ENCODE measurements at places on chromosomes 12 and 14.

GRCh38 chr14:26204366-26204727, 393.5 kb downstream of the NOVA1 start:
- no peak for DNase-seq

DNA sequence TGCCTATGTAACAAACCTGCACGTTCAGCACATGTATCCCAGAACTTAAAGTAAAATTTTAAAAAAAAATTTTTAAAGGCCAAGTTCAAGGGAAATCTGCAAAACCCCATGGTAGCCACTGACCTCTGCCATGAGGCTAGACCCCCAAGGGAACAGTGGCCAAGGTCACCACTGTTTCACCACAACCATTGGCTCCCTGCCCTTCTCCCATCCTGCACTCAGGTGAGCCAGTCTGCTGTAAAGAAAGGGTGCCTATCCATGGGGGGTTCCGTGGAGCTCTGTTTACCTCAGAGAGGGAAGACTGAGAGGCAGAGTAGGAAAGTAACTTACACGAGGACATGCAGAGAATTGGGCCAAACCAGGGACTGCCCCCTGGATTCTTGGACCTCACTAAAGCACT, 38.6 kb downstream of the VWF start:
- no peak for DNase-seq

DNA sequence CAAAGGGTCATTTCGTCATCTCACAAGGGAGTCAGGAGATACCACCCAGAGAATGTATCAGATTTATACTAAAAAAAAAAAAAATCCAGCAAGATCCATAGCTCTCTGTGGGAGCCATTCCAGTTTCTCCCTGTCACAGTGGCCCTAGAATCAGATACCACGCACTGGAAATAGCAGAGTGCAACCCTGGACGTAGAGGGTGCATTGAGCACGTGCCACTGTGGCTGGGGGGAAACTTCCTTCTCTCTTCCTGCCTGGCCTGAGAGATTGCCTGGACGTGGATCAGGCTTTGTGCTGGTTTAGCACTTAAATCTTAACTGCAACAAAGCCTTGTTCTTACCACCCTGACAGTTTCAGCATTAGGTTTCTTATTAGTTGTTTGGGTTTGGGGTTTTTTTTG, 124.3 kb downstream of the FBXL14 start:
- no peak for DNase-seq

DNA sequence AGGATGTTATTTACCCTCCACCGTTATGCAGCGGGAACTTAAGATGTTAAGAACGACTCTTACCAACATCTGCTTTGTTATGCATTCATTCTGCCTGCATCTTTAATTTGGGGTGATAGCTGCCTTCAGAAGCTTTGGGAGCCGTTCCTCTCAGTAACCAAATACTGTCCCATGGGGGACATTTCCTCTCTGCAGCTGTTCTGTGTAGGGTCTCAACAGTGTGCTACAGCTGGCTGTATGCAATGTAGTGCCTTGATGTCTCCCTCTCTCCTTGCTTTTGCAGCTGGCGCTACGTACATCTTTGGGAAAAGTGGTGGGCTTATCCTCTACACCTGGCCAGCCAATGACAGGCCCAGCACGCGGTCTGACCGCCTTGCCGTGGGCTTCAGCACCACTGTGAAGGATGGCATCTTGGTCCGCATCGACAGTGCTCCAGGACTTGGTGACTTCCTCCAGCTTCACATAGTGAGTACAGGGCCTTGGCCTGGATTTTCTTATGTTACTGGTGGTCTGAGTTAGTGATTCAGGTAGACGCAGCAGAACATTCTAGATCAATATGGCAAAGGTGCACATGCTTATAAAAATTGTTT, 744.3 kb downstream of the DIO2 start:
- DNase-seq = no peak

DNA sequence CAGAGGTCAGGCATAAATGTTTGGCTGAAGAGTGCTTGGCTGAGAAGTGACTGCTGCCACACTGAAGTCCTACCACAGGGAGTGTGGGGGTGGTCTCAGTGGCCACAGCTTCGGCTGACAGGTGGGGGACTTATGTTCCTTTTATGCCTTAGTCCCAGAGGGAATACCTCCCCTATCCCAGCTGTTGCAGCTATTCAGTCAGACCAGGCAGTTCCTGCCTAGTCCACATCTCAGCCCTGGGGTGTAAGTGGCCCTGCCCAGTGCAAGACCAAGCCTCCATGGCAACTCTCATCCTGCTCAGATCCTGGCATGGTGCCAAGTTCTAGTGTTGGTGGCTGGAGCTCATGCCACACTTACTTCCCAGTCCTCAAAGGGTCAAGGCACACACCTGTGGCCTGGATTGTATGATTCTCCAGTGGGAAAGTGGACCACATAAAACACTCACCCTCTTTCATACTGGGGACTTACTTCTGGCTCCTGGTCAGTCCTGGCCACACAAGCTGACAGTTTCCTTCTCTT, 161.3 kb upstream of the CAND1 start:
- no peak for DNase-seq

DNA sequence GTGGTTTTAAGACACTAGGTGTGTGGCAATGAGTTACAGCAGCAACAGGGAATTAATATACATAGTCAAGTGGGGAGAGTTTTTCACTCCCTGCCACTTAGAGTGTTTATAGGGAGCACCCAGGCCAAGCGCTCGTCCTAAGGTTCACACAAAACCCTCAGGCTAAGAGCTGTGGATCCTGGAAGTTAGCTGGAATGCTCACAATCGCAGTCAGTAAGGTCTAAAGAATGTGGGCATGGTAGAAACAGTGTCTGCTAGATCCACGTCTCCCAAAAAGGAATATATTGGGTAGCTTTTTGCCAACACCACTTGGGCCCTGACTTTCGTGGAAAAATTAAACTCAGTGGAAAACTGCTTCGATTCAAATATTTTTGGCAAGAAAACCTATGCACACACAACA, 36.6 kb downstream of the STAB2 start:
- DNase-seq = no peak

DNA sequence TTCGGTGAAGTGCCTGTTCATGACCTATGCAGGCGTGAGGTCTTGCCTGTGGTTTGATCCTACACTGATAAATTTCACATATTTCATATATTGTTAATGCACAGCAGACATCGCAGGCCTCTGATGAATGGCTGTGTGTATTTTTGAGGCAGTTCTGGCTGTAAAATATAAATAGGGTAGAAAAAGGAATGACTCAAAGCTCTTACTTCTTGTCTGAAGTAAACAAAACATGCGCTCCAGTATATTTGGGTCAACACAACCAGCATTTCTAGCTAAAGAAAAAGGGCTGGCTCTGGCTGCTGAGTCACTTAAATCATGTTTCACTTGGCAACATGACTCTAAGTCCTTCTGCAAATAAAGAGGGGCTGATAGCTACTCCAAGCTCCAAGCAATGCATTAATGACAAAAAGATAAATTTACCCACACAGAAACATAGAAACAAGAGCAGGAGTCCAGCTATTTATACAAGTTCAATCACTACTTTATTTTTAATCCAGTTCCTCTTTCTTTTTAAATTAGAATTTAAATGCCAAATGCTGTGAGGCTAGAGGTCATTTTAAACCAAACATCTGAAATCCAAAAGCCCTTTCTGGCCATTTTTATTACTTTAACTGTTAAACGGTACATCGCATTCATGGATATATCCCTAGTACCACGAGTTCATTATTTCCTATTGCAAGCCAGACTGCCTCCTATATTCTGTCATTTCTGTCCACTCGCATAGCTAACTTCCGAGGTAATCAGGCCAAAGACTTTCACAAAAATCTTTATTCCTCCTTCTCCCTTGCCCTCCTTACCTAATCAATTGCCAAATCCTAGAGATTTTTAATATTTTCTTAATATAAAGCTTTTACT, 54.3 kb upstream of the TMCC3 start:
- no peak for DNase-seq

DNA sequence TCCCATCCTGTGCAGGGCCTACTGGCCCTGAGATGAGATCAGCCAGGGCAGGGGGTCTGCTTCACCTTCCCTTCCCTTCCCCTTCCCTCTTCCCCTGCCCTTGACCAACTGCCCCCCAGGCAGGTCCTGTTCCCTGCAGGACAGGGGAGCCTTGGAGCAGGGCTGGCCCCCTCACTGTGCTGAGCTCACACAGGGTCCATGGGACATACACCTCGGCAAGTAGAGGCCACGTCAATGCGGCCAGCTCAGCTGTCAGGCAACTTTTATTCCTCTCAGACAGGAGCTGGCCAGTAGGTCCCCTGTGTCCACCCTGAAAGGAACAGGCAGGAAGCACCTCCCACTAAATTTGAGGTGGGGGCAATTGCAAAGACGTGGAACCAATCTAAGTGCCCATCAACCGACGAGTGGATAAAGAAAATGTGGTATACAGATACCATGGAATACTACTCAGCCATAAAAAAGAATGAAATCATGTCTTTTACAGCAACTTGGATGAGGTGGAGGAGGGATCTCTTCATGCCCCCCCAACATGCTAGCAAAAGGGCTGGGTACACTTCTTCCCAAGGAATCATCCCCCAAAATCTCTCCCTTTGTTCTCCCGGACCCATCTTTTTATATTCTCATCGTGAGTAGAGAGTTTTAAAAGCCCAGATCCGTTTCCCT, 148.7 kb downstream of the BCL11B start:
- DNase-seq = no peak

DNA sequence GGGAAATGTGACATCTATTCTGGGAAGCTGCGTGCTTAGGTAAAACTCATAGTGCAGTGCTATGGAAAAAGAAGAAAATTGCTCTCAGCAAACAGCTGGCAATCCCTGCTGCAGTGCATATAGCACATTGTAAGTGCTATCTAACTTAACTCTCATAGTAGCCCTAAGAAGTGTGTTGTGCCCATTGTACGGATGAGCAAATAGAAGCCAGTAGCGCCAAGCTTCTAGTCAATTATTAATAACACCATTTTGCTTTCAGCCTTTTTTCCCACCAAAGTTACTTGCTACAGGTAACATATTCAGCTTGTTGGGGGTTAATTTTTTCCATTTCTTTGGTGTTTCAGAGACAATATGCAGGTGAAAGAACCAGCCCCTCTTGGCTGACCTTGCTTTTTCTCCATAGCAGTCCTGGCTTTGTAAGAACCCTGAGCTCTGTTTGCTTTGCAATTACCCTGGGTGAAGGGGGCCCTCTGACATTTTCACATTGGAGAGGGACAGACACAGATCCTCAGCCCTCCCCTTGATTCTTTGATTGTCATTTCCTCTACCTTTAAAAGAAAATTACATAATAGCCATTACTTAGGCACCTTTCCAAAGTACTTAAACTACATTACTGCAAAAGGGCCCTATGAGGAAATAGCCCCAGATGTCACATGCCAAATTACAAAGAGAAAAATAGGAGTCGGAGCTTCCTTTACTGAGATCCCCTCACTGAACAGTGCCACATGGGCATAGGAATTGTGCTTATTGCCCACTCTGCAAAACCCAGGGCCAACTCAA, 576.2 kb upstream of the TBX3 start:
- DNase-seq = no peak

- no peak for DNase-seq
Observed at GRCh38 chr12:27236498-27236897, 7.6 kb upstream of the STK38L start.

DNA sequence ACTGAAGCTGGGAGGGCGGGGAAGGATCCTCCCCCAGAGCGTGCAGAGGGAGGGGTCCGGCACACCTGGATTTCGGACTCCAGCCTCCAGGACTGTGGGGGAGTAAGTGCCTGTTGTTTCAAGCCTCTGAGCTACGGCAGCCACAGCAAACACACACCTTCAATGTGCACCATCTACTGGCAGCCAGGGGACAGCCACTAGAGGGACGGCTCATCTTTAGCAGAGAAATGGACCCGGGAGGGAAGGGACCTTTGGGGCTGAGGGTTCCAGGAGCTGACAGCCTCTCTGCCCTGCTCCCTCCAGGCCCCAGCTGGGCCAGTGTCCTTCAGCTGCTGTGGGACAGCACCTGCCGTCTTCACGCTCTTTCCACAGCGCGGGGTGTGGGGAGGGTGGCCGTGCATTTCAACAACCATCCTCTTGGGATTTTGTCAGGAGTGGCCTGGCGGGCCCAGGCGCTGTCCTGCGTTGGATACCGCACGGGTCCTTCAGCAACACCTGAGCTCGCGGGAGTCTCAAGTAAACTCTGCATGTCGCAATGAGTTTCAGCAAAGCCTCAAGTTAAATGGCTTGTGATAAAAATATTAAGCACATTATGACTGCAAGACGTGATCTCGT, 209.2 kb upstream of the C14orf180 start:
- DNase-seq = no peak

- no peak for DNase-seq
Observed at GRCh38 chr12:96238336-96239047, 44.3 kb downstream of the ELK3 start.

DNA sequence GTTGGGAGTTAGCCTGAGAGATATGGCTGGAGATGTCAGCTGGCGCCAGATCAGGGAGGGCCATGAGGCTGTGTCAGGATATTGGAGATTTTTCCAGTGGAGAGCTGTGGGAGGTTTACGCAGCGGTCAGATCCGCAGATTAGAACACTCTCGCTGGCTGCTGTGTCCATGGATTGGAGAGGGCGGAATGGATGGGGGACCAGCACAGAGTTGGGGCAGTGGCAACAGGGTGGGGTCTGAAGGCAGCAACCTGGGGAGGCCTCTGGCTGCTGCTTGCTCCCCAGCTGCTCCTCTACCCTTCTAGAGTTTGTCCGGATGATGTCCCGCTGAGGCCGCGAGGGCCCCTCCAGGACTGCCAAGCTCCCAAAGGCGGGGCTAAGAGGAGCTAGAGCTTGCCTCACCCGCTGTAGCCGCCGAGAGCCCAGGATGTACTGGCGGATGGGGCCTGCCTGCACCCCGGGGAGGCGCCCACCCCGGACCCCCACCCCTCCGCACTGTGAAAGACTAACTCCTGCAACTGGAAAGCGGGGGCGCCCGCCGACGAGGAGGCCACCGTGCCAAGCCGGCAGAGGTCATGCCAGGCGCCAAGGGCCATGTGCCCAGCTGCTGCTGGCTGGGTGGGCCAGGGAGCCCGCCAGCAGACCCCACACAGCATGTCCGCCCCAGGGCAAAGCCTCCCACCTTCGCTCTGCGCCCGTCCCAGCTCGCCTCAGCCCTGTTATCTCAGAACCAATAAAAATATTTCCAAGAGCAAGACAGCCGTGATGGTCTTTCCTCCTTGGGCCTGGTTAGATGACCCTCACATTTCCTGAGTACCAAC, 20.2 kb upstream of the MLEC start:
- no peak for DNase-seq

Data from C1 segment of cervical spinal cord (tissue), 14 donors.